ENCODE measurements at places on chromosomes 3 and 15.

DNA sequence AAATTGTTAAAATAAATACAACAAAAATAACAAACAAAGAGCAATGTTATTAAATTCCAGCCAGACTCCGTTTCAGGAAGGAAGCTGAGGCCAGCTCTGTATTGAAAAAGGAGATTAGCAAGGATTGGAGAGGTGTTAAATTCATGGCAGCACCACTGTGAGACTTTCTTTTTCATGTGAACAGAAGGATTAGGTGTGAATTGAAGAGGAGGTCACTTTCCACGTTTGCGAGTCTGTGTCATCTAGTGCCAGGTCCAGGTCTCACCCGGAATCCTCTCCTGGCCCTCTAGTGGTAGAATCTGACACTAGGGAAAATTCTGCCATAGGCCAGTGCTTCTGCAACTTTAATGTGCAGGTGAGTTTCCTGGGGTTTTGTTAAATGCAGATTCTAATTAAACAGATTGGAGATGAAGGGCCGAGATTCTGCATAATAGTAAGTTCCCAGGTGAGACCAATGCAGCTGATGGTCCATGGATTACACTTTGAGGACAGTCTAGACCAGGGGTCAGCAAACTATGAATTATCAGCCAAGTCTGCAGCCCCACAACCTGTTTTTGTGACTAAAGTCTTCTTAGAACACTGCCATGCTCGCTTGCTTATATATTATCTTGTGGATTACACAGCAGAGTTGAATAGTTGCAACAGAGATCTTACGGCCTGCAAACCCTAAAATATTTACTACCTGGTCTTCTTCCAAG lies 9.2 kb upstream of the SLC6A1 start:
- DNase-seq: no peak

DNA sequence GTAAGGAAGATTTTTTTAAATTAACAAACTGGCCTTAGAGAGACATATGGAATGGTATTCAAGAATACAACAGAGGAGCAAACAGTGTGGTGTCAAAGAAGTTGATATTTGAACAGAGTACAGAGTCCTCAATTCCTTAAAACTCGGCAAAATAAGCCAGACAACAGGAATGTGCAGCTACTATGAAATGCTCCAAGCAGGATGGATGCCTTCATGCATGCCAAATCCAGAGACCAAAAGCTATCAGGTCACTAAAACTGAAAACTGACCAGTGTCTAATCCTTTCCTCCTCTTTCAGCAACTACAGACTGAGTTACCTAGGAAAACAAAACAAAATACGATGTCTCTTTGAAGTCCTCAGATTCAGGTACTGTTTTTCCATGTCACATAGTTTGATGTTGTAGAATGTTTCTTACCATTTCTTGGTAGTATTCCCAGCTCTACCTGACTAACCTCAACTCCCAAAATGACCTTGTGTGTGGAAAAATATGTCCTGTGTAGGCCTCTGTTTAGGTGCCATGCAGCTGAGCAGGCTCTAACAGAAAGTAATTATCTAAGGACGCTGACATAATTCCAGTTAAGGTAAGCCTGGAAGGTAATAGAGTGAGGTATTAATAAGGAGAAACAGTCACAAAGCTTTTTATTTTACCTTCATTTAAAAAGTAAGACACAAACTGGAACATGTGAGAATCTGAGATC lies 46.9 kb downstream of the TBL1XR1 start:
- no peak for DNase-seq

DNA sequence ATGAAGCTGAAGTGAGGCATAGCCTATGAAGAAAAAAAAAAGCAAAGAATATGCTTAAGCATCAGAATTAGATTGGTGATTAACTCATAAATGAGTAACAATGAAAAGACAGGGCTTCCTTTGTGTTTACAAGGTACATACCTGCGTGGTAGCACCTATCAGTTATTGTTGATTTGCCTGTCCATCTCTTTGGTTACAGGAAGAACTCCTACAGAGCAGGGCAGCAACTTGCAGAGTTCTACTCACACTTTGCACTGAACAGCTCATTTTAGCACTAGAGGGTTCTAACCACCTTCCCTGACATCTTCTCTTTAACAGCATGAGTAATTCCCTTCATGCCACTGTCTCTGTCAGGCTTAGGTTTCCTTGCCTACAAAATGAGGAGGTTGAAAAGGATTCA lies 166.0 kb downstream of the DPH6 start:
- no peak for DNase-seq

DNA sequence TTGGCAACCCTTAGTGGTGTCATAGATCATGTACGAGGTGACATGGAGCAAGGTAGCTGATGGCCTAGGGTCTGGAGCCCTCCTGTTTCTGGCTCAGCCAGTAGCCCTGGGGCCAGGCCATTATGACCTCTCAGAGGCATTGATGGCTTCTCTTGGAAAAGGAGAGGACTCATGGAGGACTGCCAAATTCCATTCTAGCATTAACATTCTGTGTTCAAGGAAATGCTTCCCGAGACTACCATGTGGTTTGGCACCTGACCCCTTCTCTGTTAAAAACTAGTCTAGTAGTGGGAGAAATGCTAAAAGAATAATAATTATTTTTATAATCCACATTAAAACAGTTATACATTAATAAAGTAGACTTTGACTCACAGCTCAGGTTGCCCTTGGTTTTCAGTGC lies 40.2 kb upstream of the ADAMTSL3 start:
- DNase-seq: no peak

- DNase-seq: no peak
Measured at GRCh38 chr15:75368689-75369239, 357 bp upstream of the MAN2C1 start.

DNA sequence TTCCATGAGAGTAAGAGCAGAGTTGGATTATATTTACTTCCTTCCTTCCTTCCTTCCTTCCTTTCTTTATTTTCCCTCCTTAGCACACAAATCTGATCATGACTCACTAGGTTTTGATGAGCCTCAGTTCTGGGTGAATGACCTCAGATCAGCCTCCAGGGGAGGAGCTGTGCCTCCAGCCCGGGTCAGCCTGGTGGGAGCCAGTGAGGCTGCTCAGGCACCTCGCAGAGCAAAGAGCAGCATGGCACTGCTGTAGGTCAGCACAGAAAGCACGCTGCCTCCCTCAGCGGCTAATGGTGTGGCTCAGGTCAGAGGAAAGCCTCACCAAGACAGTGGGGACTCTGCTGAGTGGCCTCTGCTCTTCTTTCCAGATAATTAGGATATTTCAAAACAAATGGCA lies 108.5 kb downstream of the SYNPR start:
- peak; percentile 34 for DNase-seq

- DNase-seq: peak; percentile 77
Measured at GRCh38 chr3:172666873-172667694, 43.8 kb downstream of the NCEH1 start.

DNA sequence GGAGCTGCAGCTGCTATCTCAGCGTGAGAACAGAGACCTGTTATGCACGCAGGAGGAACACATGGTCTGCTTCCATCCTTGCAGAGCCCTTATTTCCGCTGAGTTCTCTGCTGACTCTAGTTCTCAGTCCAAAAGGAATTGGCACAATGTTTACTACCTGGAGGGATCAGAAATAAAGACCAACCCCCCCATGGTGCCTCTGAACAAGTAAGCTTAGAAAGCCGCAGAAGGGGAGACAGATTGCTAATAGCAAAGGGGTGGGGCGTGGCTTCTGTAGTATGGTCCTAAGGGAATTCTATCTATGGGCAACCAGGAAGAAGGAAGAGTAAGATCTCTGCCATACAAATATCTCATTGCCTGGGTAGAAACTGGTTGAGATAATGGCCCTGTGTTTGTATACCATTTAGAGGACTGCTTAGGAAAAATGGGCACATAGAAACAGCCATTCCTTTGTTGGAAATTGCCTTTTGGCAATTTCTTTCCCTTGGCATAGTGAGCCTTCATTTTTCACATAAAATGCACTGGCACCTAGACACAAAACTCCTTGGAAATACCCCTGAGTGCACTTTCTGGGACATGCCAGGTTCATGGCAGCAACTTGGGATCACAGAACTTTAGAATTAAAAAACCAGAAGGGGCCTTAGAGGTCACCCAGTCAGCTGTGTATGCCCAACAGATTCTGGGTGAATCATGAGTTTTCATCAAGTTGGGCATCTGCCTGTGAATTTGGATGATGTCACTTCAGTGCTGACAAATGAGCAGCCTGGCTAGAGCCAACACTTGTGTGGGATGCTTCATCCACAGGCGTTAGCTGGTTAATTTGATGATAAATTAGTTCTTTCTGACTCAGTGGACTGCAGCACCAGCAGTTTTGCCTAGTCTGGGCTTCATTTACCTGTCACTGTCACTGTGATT lies 57.4 kb upstream of the STXBP5L start:
- DNase-seq: peak; percentile 41

DNA sequence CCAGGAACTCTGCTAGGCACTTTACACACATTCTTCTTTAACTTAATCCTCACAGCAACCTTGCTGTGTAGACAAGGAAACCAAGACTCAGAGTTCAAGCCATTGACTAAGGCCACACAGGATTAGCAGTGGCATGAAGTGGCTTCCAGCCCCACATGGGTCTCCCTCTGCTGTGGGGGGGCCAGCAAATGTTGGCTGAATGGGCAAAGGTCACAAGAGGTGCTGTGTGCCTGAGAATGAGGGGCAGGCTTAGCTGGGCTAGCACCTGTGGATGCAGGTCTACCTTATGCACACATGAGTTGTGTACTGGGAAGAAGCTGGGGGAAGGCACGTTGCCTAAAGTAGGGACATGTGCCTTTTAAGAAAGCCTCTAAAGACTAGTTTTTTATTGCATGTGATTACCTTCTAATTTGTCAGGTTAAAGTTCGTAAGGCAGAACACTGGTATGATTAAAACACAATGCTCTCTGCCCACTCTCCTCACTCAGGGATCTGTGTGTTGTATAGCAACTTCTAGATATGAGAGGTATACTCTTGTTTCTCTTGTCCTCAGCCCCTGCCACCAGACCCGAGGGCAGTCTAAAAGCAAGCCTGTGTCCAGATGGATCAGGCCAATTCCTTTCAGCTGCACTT lies 10.9 kb downstream of the BAHD1 start:
- DNase-seq: no peak

DNA sequence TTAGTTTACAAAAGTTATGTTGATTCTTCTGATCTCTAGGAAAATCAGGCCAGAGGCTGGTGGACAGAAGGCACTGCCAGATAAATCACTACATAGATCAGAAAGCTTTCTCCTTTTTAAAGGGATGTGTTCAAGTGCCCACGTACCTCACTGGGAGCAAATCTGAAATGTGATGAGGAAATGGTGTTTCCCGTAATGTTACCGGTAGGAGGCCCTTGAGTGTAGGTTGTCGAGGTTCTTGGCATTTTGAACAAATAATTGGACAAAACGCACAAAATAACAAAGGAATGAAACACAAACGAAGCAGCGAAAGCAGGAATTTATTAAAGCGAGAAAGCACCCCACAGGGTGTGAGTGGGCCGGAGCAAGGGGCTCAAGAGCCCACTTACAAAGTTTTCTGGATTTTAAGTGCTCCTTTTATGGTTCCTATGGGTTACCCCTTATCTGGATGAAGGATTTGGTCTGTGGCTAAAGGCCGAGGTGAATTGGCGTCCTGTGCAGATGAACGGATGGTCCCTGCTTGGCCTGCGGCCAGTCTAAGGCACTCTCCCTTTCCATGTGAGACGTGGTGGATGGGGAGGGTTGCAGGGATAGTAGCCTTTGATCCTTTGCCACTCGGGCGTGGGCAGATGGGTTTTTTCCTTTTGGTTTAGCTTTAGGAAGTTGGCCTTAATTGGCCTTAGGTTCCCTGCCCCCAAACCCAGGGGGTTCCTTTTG lies 1.0 kb downstream of the SNX1 start:
- DNase-seq: no peak

GRCh38 chr3:10206166-10206511 lies 41.4 kb downstream of the IRAK2 start:
- DNase-seq: no peak

- DNase-seq: no peak
Measured at GRCh38 chr15:49847423-49848281, 226.8 kb downstream of the DTWD1 start.

DNA sequence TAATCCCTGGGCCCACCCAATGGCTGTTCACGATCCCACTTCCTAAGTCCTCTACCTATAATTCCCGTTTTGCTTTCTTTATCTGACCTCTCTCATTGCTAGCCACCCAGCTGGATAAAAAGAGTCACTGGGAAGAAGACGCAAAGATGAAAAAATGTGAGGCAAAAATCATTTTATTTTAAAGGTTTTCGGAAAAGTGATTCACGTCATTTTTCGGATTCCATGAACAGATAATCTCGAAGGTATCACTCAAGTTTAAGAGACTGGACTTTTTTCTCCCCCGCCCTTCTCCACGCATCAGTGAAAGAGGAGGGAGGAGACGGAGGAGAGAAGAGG lies 266.6 kb downstream of the CGGBP1 start:
- no peak for DNase-seq

DNA sequence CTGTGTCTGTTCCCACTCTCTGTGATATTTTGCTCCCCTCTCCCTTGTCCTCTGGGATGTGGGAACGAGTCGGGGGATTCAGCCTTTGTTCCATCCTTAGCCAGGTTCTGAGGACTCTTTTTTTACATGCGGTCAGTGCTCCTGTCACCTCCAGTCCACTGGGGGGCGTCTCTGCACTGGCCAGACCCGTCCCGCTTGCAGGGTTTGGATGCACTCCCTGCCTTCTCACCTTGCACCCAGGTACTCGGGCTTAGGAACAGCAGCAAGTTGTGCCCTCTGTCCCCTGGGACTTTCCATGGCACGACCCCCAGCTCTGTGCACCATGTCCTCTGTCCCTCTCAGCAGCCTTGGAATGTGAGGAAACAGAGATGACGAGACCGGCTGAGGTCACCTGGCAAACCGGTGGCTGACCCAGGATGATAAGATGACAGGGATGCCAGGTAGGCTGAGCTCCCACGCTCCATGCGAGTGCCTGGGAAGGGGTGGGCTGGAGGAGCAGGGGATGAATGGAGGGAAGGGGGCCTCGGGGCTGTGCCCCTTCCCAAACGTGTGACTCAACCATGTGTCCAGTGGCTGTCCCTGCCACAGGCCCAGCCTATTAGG lies 27.3 kb upstream of the FGD5 start:
- peak; percentile 82 for DNase-seq

DNA sequence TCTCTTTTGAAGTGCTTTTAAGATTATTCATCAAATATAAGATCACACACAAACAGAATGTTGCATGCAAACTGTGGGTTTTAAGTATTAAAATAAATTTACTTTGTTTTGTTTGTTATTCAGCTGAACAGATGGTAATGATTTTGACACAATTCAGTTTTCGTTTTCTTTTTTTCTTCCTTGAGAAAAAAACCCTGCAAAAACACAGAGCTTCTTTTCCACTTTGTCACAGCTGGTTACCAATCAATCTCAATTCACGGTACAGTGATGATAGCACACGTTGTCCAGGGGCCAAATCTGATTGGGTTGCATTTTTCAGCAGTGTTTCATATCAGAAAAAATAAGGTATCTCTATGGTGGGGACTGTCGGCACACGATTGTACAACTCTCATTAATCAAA lies 473.6 kb downstream of the ROBO2 start:
- no peak for DNase-seq

GRCh38 chr3:58013099-58013498 lies 4.9 kb downstream of the FLNB start:
- no peak for DNase-seq

GRCh38 chr3:123071581-123071980 lies 4.8 kb downstream of the PDIA5 start:
- DNase-seq: no peak
